ENCODE measurements at places on chromosomes 6 and 20.

GRCh38 chr6:20028562-20028961 lies 183.7 kb downstream of the MBOAT1 start:
- no peak for DNase-seq

DNA sequence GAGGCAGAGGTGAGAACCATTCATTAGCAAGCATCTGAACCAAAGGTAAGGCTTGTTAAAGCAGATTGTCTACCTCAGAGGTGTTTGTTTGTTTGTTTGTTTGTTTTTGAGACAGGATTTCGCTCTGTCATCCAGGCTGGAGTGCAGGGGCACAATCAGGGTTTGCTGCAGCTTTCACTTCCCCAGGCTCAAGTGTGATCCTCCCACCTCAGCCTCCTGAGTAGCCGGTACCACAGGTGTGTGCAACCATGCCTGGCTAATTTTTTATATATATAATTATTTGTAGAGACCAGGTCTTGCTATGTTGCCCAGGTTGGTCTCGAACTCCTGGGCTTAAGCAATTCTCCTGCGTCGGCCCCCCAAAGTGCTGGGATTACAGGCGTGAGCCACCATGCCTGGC lies 17.2 kb downstream of the CYP39A1 start:
- DNase-seq, result no peak

DNA sequence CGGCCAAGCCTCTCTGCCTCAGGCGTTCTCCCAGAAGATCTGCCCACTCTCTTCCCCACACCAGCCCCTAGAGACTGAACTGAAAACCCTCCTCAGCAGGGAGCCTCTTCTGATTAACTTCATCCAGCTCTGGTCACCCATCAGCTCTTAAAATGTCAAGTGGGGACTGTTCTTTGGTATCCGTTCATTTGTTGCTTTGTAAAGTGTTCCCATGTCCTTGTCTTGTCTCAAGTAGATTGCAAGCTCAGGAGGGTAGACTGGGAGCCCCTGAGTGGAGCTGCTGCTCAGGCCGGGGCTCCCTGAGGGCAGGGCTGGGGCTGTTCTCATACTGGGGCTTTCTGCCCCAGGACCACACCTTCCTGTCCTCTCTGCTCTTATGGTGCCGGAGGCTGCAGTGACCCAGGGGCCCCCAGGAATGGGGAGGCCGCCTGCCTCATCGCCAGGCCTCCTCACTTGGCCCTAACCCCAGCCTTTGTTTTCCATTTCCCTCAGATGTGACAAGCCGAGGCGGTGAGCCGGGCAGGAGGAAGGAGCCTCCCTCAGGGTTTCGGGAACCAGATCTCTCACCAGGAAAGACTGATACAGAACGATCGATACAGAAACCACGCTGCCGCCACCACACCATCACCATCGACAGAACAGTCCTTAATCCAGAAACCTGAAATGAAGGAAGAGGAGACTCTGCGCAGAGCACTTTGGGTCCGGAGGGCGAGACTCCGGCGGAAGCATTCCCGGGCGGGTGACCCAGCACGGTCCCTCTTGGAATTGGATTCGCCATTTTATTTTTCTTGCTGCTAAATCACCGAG lies 14.2 kb downstream of the VEGFA start:
- DNase-seq, result no peak

- no peak for DNase-seq
Measured at GRCh38 chr20:36311141-36311853, 5.2 kb downstream of the DLGAP4 start.

DNA sequence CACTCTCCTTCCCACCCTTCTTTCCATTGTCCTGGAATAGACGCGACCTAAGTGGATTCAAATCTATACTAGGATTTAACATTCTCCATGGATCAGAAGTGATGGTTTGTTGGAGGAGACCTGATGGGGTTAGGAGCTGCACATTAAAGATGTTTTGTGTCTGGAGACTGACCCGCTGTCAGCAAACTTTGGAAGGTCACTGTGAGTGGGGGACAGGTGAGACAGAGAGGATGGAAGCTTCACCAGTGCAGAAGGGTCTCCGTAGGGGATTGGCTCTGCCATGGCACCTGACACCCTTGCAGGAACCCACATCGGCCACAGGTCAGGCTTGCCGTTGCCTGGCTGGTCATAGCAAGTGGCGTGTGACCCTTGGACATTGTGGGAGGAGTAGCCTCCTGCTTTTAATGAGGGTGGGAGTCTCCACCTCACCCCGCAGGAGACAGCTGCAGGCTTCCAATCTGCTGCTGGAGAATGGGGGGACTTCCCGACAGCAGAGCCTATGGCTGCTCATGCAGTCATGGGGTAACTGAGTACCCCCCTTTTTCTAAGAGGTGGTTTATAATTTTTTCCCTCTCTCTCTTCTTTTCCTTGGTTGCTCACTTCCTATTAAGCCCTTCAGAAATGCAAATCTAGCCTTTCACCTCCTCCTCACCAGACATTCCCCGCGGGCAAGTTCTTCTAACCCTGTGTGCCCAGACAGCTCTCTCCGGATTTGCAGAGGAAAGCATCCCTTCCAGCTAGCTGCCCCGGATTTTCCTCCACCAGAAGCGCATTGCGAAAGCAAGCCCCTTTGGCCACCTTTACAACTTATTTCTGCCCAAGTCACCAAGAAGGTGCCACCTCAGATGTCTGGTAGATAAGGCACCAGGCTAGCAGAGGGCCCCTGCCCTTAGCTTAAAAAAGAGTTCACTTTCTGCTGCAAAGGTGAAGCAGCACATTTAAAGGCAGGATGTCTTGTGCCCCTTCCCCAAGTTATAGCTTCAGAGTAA lies 53.5 kb downstream of the DACT2 start:
- no peak for DNase-seq

DNA sequence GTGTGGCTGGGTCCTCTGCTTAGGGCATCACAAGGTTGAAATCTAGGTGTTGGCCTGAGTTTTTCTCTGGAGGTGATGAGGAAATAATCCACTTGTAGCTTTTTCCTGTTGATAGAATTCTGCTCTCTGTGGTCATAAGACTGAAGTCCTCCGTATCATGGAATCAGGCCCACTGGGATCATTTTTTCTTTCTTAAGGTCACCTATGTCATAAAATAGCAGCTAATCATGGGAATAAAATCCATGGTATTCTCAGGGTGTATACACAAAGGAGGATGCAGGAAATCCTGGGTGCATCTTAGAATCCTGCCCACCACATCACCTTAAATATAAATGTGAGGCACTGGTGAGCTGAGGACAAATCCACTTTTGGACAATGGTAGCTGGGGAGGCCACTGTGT lies 72.7 kb downstream of the PRDM1 start:
- DNase-seq, result no peak

DNA sequence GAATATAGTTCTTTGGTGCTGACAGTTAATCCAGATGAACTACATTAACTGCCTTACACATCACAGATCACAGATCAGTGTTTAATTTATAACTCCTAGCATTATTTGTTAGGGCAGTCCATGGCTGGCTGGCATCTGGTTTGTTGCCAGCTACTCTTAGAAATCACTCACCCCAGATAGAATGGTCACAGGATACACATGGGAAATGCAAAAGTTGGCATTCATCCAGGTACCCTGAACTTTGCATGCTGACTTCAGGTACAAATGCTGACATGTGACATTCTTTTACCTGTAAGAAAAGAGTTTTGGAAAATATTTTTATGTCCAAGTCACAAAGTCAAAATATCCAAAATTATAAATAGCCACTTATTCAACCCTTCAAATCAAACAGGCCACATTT lies 20.2 kb downstream of the FBXL4 start:
- DNase-seq, result no peak

DNA sequence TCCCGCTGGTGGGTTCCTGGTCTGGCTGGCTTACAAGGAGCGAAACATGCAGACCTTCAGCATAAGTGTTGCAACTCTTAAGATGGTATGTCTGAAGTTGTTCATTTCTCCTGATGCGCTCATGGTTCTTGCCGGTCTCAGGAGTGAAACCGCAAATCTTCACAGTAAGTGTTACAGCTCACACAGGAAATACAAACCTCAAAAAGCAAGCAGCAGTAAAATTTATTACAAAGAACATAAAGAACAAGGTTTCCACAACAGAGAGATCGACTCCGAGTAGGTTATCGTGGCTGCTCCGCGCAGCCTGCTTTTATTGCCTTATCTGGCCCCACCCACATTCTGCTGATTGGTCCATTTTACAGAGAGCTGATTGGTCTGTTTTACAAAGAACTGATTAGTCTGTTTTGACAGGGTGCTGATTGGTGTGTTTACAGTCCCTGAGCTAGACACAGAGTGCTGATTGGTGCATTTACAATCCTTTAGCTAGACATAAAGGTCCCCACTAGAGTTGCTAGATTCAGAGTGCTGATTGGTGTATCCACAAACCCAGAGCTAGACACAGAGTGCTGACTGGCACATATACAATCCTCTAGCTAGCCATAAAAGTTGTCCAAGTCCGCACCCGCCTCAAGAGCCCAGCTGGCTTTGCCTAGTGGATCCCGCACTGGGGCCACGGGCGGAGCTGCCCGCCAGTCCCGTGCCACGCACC lies 39.2 kb downstream of the TRIM27 start:
- no peak for DNase-seq

Measured in A172 (cell line).